ENCODE measurements at places on chromosomes 1 and 21. TPM values are rescaled to one million over a fixed set of nuclear protein-coding genes. Genes with fewer than 3 reads are reported as not detected.
A peak's percentile ranks its signal among the peaks of the same experiment; 100 is the strongest.

GRCh38 chr1:224482619-224483018 is 48.0 kb upstream of the WDR26 start:
- no peak for DNase-seq

GRCh38 chr1:156667968-156668709 is 9.1 kb downstream of the NES start:
- peak; percentile 68 for DNase-seq

- DNase-seq = no peak
These were observed 33.4 kb upstream of the ARHGAP29 start for GRCh38 chr1:94270801-94271203.

GRCh38 chr1:15110128-15110866 is 43.2 kb upstream of the TMEM51 start:
- peak; percentile 36 for DNase-seq

- DNase-seq = no peak
These were observed 587.7 kb upstream of the ADGRL4 start for GRCh38 chr1:79594121-79594698.

- no peak for DNase-seq
These were observed 123.6 kb upstream of the KCNJ6 start for GRCh38 chr21:38039841-38040240.

The TMEM269 gene
- total RNA-seq = 0.05 TPM

GRCh38 chr1:153881751-153882150 is 41.0 kb downstream of the GATAD2B start:
- DNase-seq = peak; percentile 55

The C21orf58 gene
- 33.0 TPM for total RNA-seq

DNA sequence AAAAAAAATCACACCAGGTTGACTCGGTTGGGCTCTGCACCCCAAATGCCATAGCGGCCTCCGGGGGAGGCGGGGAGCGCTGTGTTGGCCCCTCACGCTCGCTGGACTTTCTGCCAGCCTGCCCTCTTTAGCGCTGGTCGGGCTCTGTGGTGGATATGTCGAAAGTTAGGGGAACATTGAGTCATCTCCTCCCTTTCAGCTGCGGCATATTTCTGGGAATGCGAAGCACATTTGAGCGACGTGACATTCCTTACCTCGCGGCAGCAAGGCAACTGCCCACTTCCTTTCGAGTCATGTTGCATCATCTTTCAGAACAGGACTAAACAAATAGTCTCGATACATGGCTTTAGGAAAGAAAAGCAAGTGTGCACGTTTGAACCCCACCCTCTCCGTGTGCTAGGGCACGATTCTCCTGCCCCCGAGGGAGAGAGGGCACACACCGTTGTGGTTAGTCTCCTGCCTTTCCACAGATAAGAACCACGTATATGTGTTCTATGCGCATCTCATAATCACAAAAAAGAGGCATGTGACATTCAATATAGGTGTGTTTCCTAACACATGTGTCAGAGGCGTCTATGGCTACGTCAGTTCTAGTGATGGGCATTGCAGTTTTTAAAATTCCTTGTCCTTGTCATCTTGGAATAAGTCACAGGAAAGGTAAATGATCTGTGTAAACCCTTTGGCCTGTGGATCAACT is 105.9 kb upstream of the SLC45A1 start:
- DNase-seq = peak; percentile 84

- DNase-seq = no peak
These were observed 56.6 kb upstream of the C1orf174 start for GRCh38 chr1:3956527-3957170.

GRCh38 chr1:209689477-209689876 is 14.3 kb downstream of the G0S2 start:
- peak; percentile 50 for DNase-seq

GRCh38 chr1:39359028-39359570 is 132.3 kb upstream of the BMP8A start:
- no peak for DNase-seq

- DNase-seq = no peak
These were observed 1573.0 kb upstream of the PRMT6 start for GRCh38 chr1:105483436-105483835.

GRCh38 chr1:26543462-26543861 is 13.9 kb downstream of the RPS6KA1 start:
- DNase-seq = no peak

- no peak for DNase-seq
These were observed 13.3 kb downstream of the ATP5PO start for GRCh38 chr21:33902349-33902748.

The MAP3K21 gene
- total RNA-seq = not detected

GRCh38 chr1:2443277-2444137 is 31.1 kb upstream of the PEX10 start:
- DNase-seq = no peak

The RNU1-4 gene
- total RNA-seq = under 0.01 TPM

The VWA5B1 gene
- not detected for total RNA-seq

- DNase-seq = peak; percentile 8
These were observed 69.6 kb upstream of the COL24A1 start for GRCh38 chr1:86226204-86226603.

GRCh38 chr1:86352086-86352485 is 44.0 kb downstream of the ODF2L start:
- DNase-seq = no peak

GRCh38 chr1:155420788-155421187 is 100.1 kb downstream of the RUSC1 start:
- no peak for DNase-seq

The LEFTY1 gene
- total RNA-seq = 16.7 TPM

DNA sequence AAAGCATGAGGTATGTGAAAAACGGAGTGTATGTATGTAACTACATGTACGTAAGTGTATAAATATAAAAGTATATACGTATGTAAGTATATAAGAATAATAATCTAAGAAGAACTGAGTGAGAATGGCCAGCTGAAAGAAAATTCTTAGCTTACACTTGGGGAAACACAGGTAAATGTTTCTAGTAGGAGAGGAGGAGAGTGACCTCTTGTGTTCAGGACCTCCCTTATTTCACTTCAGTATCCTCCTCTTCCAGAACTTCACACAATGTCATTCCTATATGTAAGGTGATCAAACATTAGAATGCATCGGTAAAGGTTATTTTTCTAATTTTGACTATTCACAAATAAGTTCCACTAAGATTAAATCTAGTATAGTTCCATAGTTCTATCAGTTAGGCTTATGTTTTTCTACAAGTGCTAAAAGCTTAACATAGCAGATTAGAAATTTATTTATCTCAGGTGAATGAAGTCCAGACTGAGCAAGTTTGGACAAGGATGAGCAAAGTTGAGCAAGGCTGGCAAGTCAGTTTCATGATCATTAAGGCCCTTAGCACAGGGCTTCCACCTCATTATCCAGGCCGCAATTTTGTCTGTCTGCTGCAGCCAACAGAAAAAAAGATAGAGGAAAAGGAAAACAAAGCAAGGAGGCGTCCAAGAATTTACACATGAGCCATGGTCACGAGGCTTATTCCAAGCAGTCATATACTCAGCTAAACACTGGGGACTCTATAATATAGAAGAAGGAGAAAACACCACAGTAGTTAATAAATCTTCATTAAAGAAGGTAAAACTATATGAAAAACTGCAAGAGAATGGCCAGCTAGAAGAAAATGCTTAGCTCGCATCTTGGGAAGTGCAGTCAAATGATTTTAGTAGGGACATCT is 7.1 kb upstream of the MROH9 start:
- no peak for DNase-seq
